ENCODE measurements at places on chromosomes 4 and X.

GRCh38 chrX:119325456-119325855 is 73.7 kb upstream of the SLC25A43 start:
- DNase-seq, result peak; percentile 0

DNA sequence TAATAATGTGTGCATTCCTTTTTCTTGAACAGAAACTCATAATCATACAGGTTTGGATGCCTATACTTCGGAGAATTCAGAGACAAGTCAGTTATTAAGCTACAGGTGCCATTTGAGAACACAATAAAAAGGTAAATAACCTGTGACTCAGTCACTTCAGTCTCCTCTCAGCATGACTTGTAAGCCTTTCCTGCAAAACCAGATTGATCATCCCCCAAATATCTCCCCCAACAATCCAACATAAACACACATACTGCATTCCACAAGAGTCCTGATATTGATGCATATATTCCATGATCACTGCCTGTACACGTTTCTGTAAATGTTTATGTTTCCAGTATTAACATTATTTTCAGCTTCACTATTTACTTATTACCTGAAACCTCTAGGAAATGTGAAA is 110.8 kb downstream of the PWWP3B start:
- DNase-seq, result peak; percentile 0

GRCh38 chrX:120358737-120359456 is 3.0 kb upstream of the ATP1B4 start:
- DNase-seq, result peak; percentile 13

GRCh38 chr4:43049326-43049725 is 156.8 kb downstream of the GRXCR1 start:
- DNase-seq, result no peak

- DNase-seq, result peak; percentile 6
Measured at GRCh38 chrX:140767646-140768045, 58.1 kb downstream of the LINC00632 start.

- DNase-seq, result no peak
Measured at GRCh38 chrX:45353456-45353855, 152.8 kb upstream of the DIPK2B start.

DNA sequence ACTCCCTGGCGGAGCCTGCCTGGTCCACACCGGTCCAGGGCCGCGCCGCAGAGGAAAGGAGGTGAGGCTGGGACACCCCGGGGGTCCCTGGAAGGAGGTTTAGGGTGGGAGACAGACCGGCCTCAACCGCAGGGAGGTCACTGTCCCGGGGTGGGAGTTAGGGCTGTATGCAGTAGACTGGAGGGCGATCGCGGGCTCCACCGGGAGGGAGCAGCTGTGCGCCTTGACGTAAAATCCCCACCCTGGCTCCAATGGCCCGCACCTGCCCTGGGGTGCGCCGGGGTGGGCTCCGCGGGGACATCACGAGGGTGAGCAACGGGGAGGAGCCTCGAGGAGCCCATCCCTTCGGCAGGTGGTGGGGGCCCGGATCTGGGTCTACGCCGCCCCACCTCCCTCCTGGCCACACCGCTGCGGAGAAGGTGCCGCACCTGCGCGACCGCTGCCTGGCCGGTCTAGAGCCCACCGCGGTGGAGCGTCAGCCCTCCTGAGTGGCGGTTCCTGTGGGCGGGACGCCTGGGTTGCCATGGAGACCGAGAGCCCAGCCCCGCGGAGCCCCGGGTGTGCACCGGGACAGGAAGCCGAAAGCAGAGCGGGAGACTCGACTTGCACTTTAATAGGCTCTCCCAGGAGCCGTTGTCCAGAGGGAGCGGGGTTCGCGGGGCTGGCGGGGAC is 105.1 kb downstream of the ADRA2C start:
- no peak for DNase-seq

DNA sequence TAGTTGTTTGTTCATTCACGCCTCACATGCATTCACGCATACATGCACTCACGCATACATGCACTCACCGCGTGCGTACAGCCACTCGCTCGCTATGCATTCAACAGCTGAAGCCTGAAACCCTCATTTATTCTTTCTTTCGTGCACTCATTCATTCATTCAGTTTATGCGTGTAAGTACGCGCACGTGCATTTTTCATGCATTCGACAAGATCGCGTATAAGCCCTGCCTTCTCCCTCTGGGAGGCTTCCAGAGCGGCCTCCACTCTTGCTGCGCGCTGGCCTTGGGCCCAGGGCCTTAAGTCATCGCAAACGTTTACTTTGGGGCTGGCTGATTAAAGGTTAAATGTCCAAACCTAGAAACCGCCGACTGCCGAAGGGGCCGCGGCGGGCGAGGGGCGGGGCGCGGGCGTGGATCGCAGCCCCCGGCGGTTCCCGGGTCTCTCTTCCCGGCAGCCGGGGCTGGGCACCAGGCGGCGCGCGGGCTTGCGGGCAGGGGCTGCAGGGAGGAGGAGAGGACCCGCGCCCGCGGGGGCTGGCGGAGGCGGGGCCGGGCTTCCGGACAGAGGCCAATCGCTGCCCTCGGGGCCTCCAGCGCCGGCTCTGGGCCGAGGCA is at the start of gene GYG2:
Gene GYG2 (plus strand): TSS at position 587 of the 615 bp plus-strand sequence. CDS start 1,259 bp downstream, outside the sequence.
- DNase-seq, result peak; percentile 39

GRCh38 chr4:97073194-97073593 is 1070.1 kb downstream of the STPG2 start:
- peak; percentile 0 for DNase-seq

DNA sequence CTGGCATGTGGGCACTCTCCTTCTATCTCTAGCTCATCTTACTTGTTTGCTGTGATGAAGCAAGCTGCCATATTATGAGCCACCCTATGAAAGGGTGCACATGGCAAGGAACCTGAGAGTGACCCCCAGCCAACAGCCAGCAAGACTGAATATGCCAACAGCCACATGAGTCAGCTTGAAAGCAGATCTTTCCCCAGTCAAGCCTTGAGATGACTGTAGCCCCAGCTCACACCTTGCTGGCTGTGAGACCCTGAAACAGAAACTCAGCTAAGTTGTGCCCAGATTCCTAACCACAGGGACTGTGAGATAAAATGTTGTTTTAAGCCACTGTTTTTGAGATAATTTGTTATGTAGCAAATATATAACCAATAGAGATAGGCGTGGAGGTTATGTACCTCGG is 36.2 kb downstream of the KDM5C start:
- peak; percentile 22 for DNase-seq

- peak; percentile 14 for DNase-seq
Measured at GRCh38 chr4:101306225-101306624, 41.1 kb downstream of the PPP3CA start.

- no peak for DNase-seq
Measured at GRCh38 chr4:122334828-122335227, 44.0 kb upstream of the ADAD1 start.

DNA sequence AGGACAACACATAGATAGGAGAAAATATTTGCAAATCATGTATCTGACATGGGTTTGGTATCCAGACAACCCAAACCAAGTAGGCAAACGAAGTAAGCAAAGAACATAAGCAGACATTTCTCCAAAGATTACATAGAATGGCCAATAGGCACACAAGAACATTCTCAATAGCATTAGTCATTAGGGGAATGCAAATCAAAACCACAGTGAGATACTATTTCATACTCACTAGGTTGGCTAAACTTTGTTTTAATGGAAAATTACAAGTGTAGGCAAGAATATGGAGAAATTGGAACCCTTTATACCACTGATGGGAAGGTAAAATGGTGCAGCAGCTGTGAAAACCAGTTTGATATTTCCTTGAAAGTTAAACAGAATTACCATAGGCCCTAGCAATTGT is 74.7 kb downstream of the CHRNA9 start:
- peak; percentile 70 for DNase-seq

- no peak for DNase-seq
Measured at GRCh38 chr4:78570117-78570516, 18.5 kb downstream of the ANXA3 start.

- peak; percentile 81 for DNase-seq
Measured at GRCh38 chr4:174423257-174423944, 98.9 kb downstream of the HPGD start.

DNA sequence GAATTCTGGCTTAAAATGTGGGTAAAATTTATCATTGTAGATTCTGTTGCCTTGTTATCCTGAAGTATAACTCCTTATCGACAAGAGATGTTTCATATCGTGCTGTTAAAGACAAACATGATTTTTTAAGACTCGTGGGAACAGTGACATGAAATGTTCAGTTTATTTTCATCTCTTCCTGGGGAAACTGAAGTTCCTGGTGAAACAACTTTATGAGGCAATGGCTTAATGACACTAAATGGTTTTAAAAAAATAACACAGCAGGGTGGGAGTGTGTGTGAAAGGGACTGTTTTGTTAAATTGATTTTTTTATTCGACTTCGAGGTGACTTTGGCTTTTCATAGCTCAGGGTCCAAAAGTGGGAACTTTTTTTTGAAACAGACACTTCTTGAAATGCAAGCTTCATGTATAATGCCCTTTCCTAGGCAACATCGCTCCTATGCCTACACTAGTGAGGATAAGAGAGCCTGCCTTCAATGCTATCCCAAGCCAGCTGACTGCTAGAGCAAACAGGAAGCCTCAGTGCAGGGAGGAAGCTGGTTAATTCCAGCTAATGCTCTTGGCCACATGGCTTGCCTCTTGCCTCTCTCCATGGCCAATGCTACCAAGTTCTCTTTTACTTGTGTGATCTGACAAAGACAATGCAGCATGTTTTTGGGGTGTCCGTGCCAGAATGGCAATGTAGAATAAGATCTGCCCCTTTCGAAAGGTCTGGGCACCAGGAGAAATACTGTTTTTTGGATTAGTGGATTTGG is 80.9 kb upstream of the PLAC1 start:
- no peak for DNase-seq

- peak; percentile 29 for DNase-seq
Measured at GRCh38 chrX:154325541-154325940, 29.9 kb downstream of the TKTL1 start.

- DNase-seq, result no peak
Measured at GRCh38 chr4:181004056-181004455, 1239.1 kb upstream of the TENM3 start.

GRCh38 chr4:122602277-122603142 is 18.4 kb downstream of the IL21 start:
- peak; percentile 62 for DNase-seq

GRCh38 chr4:174522183-174523024 is at the start of gene HPGD:
Gene HPGD, minus strand, starts transcription at chr4:174522488. Its CDS starts 37 bp downstream, at chr4:174522451.
- peak; percentile 8 for DNase-seq

DNA sequence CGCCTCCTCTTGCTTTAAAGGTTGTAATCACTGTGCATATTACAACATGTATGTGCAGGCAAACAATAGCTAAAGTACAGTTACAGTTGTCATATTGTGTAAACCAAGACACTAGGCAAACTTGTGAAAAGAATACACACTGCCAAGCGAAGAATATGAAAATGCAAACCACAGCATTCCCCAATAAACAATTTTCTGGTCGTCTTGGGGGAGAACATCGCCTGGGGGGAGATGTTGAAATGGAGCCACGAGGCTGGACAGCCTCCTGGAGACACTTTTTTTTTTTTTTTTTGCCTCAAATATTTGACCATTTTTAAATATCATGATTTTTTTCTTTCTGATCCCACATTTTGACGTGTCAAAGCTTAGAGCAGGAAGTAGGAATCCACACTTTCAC is 51.7 kb upstream of the PDLIM3 start:
- DNase-seq, result no peak

DNA sequence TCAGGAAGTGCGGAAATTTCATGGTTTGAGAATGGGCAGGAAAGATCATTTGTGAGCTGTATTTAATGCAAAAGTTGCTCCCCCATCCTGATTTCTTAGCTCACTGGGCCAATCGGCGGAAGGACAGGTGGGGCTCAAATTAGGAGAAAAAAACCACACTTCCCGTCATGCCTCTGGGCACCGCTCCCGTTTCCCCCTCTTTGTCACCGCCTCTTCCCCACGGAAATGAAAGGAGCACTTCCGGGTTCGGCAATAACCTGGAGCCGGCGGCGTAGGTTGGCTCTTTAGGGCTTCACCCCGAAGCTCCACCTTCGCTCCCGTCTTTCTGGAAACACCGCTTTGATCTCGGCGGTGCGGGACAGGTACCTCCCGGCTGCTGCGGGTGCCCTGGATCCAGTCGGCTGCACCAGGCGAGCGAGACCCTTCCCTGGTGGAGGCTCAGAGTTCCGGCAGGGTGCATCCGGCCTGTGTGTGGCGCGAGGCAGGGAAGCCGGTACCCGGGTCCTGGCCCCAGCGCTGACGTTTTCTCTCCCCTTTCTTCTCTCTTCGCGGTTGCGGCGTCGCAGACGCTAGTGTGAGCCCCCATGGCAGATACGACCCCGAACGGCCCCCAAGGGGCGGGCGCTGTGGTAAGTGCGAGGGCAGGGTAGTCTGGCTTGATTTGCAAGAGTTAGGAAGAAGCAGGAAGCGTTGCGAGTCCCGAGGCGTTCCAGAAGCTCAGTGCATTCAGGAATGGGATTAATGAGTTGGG is at the start of gene TMEM33:
Gene TMEM33 (plus strand): TSS at position 529 of the 751 bp plus-strand sequence. CDS start 56 bp downstream, at position 585.
- DNase-seq, result peak; percentile 87

DNA sequence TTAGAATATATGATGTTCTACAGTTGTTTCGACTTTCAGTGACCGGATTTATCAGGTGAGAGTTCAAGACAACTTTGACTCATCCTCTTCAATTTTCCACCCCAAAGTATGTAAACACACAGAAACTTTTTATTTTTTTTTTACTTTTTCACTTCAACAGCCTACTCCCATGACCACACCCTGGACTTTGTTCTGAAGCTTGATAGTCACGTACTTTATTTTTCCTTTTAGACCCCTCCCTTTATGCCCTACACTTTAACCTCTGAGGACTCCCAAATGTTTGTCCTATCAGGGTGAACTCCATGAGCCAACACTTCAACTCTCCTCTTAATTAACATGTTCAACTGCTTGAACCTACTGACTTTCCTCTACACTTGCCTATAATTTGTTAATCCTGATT is 2.5 kb upstream of the DDX60 start:
- DNase-seq, result no peak

DNA sequence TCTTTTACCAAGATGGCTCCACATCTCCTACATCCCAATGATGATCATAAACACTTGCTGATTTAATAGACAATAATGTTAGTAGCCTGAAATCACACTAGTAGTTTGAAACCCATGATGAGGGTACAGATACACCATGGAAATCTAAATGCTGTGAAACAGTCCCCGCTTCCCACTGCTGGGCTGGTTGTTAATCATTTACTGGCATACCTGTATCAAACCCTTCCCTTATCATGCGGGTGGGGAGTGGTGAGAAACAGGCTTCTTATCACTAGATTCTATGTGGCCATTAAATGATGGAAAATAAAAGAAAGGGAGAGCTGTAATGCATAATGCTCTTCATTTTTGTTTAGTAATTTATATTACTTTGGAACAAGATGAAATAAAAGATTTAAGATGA is 21.9 kb downstream of the MAOA start:
- DNase-seq, result no peak

DNA sequence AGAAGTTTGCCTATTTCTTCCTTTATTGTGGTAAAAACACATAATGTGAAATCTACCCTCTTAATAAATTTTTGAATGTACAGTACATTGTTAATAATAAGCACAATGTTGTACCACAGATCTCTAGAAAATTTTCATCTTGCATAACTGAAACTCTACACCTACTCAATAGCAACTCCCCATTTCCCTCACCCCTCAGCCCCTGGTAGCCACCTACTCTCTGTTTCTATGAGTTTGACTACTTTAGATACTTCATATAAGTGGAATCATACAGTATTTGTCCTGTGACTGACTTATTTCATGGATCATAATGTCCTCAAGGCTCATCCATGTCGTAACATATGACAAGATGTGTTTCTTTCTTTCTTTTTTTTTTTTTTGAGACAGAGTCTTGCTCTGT is 446.4 kb downstream of the RPA4 start:
- DNase-seq, result no peak

All from iris pigment epithelial cell (primary cell).